AG20443 (cell line): ENCODE measurements at places on chromosomes 2 and 18.

- no peak for DNase-seq
Observed at GRCh38 chr2:162506706-162507105, 162.8 kb downstream of the GCA start.

DNA sequence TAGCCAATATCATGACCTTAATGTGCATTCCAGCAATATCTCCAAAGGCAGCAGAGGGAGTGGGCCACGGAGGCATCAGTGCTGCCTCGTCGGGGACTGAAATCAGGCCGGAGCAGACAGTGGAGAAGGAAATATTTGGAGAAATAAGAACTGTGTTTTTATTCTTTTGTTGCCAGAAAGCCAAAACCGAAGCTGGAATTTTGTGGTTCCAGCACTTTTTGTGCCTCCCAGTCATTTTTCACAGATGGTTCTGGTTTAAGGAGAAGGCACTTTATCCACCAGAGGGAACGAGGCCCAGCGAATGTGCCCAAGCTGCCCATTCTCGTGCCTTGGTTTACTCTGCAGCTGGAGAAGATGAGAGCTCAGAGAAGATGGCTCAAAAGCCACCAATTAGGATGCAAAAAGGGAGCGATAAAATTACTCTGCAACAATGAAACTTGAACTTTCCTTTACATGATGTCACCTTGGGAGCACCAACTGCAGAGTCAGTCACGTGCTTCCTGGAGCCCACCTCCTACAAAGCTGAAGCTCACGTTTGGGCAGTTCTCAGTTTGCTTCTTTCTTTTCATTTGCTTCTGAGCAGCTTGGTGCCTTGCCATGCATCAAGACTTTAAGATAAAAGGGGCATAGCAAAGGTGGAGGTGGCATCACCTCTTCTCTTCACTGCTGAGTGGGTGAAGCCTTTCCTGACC lies 288.7 kb downstream of the LPIN1 start:
- peak; percentile 54 for DNase-seq

GRCh38 chr18:8976606-8977005 lies 125.9 kb upstream of the NDUFV2 start:
- no peak for DNase-seq

DNA sequence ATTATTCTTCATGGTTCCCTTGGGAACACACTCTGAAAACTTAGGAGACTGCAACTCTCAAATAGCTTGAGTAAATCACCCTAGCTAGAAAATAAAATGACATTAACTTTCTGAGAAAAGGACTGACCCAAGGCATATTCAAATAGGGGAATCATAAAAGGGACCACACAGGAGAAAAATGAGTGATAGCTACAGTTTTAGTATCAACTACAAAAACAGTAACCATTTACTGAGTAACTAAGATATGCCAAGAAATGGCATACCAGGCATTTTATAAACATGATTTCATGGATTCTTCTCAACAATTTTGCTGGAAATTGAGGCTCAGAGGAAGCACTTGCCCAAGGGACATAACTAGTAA lies 84.5 kb downstream of the AFF3 start:
- DNase-seq = peak; percentile 16

GRCh38 chr2:71001981-71002570 lies 7.4 kb upstream of the TEX261 start:
- no peak for DNase-seq
